ENCODE measurements at places on chromosomes 12 and 14. TPM values are rescaled to one million over a fixed set of nuclear protein-coding genes. Genes with fewer than 3 reads are reported as not detected.

DNA sequence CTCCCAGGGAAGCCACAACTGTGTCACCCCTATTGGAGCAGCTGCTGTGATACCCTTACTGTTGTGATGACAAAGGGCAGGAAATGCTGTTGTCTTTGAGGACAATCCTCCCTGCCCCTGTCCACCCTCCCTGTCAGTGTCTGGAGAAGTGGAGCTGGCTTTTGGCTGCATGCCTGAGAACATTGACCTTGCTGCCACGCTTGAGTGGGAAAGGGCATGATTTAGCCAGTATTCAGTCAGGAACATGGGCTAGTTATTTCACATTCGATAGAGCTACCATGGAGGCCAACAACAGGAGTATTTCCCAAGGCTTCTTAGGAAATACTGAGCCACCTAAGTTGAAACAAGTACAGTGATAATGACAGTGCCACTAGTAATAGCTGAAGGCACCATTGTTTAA lies 59.4 kb downstream of the MYRFL start:
- DNase-seq = no peak

- DNase-seq = no peak
These were observed 71.1 kb downstream of the EGLN3 start for GRCh38 chr14:33879684-33880286.

GRCh38 chr12:19800884-19801283 lies 361.6 kb downstream of the AEBP2 start:
- no peak for DNase-seq

Gene KLRF1
- total RNA-seq = 0.49 TPM

DNA sequence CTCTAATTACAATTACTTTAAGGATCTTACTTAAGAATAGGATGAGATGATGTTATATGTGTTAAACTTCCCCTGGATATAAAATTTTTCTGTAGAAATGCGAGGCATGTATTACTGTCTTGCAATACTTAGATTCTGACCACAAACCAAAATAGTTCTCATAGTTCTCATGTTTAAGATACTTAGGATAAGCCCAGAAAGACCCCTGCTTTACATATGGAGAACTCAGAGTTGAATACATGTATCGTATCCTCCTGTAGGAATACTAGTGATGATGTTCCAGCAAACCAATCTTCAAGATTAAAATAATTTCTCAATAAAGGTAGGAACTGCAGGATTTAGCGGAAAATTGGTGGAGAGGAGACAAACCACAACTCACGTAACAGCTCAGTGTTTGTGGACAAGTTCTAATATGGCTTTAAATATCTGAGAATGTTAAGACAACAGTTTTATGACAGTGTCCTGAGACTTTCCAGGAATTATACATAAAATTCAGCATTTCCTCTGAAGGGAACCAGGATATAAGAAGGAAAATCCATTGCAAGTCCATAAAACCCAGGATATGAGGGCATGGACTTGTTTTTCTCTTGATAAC lies 114.7 kb upstream of the CRY1 start:
- DNase-seq = no peak

Gene ABCD2
- 20.1 TPM for total RNA-seq

DNA sequence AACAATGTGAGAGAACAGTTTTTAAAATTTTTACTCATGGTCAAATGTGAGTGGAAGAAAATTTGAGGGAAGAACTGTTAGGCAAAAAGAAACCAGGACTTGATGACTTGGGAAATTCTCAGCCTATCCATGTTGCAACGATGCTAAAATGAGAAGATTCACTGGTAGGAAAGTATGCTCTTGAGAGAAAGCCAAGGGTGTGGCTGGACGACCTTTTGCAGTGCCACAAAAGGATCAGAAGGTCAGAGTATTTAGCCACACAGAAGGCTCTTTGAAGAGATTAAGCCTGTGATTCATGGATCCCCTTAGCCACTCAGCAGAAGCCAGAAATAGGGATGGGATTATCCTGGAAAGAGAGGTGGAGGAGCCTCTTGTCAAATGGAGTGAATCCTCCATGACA lies 336.8 kb downstream of the LRIG3 start:
- no peak for DNase-seq

DNA sequence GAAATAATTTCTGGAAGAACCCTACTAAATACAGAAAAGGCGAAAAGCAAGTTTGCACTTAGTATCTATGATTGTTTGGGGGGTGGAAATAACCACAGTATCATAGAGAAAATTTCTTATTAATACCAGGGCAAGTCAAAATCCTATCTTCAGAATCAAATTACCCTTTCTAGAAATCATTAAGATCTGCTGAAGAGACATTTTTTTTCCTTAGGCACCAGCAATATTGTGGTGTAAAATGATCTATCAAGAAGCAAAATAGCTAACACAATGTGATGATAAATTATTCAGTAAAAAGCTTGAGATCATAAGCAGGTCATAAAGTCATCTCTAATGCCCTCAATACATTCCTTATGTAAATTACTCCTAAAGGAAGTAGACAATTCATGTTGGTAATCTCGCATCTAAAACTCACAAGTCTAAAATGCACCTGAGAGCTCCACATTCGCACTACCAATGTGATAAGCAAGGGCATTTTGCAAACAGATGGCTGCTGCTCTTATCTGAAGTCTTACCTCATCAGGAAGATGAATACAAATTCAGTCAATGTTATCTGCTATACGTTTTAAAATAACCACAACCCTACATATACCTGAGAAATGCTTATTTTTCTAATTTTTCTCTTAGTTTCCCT lies 14.6 kb downstream of the HEATR5A start:
- no peak for DNase-seq

- no peak for DNase-seq
These were observed 477.1 kb upstream of the GARIN6 start for GRCh38 chr12:99170461-99170860.

- DNase-seq = no peak
These were observed 26.8 kb upstream of the IL22 start for GRCh38 chr12:68280240-68280639.

Gene KLHDC1
- 13.6 TPM for total RNA-seq

DNA sequence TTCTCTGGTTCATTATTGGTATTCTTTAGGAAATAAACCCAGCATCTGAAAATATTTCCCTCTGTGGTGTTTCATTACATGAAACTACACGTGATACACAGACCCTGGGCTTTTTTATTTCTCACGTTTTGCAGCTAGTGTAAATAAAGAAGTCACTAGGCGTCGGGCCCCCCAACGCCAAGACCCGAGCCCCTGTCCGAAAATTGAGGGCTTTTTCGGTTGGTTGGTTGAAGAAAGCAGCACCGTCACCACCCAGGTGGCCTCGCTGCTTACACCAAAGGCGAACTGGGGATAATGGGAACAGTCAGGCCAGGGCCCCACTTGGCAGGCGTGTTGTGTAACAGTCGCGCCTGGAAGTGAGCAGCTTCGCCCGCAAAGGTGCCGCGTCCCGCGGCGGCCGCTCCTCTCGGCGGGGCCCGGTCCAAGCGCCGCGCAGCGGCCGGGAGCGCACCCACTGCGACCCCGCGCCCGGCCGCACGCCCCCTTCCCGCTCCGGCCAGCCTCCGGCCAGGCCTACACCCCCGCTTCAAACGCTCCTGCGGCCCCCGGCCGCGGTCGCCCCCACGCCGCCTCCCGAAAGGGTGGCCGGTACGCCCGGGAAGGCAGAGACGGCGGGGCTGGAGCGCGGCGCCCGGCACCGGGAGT lies 1.2 kb downstream of the DUSP16 start:
- DNase-seq = no peak

DNA sequence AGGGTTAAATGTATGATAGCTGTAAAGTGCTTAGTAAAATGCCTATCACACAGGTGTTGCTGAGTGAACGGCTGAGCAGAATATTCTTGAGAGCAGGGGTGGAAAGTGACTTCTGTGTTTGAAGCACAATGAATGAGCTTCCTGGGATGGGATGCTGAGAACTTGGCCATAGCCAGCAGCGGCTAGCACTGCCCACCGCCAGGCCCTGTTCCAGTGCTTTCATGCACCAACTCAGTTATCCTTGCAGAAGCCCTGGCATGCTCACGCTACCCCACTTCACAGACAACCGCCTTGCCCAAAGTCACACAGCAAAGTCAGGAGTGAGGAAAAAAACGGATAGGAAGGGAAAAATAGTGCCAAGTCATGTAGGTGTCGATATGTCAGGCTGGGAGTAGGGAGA lies 10.9 kb downstream of the DYNC1H1 start:
- DNase-seq = no peak

Gene CLEC6A
- total RNA-seq = not detected

- no peak for DNase-seq
These were observed 12.9 kb downstream of the GLRX5 start for GRCh38 chr14:95547626-95548327.

GRCh38 chr14:81200054-81200453 lies 20.7 kb downstream of the GTF2A1 start:
- no peak for DNase-seq

- no peak for DNase-seq
These were observed 1071.0 kb downstream of the SLC6A15 start for GRCh38 chr12:83841620-83842019.

DNA sequence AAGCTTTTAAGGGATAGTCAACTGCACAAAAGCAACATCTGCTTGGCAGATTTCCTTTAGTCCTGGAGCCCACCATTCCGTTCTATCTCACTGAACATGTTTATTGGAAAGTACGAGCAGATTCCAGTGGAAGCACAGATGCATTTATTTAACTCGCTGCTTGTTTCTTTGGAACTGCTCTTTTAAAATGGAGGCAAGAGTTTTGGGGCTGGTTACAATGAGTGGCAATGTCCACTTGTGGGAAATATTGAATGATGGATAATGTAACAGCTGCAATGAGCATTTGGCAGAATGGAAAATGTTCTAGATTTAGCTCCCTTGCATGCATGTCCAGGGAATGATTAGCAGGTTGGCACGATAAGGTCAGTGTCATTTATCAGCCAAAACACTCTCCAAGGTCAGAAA lies 163.0 kb downstream of the ATP23 start:
- DNase-seq = no peak

GRCh38 chr12:53626702-53627169 lies 554 bp upstream of the ATF7 start:
- DNase-seq = no peak

DNA sequence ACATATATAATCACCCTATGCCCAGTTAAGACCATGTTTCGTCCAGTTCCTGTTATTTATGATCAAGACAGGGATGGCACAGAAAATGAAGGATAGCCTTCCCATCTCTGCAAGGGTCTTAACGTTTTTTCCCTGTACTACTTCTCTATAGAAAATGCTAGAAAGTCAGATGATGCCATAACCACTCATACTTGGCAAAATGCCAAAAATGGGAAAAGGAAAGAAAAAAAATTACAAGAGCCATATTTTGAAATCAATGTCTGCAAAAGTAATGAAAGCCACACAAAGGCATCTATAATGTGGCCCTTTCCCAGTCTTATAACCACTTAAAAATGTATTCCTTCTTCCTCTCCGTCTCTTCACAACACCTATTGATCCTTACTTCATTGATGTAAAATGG lies 1.8 kb upstream of the MYL6B start:
- DNase-seq = no peak

- DNase-seq = no peak
These were observed 43.6 kb downstream of the RAD51B start for GRCh38 chr14:67863223-67863622.

DNA sequence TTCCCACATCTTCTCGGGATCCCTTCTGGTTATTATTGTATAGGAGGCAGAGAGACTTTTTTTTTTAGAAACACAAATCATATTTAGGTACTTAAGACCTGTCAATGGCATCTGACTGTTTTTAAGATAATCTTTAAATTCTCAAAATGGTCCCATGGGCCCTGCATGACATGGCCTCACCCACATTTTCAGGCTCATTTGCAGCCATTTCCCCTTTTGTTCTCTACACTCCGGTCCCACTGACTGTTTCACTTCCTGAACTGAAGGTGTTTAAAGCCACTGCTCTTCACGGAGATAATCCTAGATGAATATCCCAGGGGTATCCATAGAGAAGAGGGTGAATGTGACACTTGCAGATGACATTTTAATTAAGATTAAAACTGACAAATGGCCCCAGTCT lies 12.3 kb upstream of the C12orf71 start:
- no peak for DNase-seq

GRCh38 chr12:116613256-116613655 lies 54.1 kb downstream of the MAP1LC3B2 start:
- no peak for DNase-seq

GRCh38 chr12:89316705-89317139 lies 35.6 kb downstream of the DUSP6 start:
- DNase-seq = no peak

Gene ACOT4
- total RNA-seq = 1.2 TPM

- no peak for DNase-seq
These were observed 32.1 kb downstream of the NCKAP5L start for GRCh38 chr12:49796155-49796554.

Gene KRT71
- total RNA-seq = not detected

DNA sequence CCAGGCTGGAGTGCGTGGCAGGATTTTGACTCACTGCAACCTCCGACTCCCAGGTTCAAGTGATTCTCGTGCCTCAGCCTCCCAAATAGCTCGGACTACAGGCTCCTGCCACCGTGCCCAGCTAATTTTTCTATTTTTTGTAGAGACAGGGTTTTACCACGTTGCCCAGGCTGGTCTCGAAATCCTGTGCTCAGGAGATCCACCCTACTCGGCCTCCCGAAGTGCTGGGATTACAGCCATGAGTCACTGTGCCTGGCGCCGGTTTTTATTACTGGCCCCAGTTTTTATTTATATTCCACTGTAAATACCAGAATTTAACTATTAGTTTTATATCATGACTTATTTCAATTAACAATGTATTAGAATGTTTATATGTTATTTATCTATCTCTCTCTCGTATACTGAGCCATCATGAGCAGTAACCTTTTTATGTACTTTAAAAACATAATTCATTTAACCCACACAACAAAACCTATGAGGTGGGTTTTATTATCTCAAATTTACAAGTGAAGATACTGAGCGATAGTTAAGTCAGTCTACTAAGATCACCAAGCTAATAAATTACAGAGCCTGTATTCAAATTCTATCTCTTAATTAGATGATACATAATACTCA lies 47.8 kb downstream of the HECTD1 start:
- DNase-seq = no peak

DNA sequence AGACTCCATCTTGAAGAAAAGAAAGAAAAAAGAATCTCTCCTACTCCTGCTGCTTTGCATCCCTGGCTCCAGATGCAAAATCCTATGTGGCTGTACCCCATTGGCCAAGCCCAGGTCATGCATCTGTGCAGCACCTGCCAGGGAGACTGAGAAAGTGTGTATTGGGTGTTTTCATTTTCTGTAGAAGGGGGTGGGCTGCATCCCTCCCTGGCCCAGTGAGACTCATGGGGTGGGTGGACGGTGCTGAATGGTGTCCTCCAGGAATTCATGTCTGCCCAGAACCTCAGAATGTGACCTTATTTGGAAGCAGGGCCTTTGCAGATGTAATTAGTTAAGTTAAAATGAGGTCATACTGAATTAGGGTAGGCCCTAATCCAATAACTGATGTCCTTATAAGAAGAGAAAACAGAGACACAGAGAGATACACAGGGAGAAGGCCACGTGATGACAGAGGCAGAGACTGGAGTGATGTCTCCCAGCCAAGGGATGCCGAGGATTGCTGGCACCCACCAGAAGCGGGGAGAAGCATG lies 23.2 kb downstream of the MOAP1 start:
- no peak for DNase-seq

GRCh38 chr14:94021001-94021400 lies 5.1 kb upstream of the OTUB2 start:
- no peak for DNase-seq

Measured in CD4-positive, alpha-beta memory T cell (primary cell).